ENCODE measurements at places on chromosomes 13 and 19.

- no peak for DNase-seq
Measured at GRCh38 chr19:30877661-30878113, 471.5 kb downstream of the TSHZ3 start.

DNA sequence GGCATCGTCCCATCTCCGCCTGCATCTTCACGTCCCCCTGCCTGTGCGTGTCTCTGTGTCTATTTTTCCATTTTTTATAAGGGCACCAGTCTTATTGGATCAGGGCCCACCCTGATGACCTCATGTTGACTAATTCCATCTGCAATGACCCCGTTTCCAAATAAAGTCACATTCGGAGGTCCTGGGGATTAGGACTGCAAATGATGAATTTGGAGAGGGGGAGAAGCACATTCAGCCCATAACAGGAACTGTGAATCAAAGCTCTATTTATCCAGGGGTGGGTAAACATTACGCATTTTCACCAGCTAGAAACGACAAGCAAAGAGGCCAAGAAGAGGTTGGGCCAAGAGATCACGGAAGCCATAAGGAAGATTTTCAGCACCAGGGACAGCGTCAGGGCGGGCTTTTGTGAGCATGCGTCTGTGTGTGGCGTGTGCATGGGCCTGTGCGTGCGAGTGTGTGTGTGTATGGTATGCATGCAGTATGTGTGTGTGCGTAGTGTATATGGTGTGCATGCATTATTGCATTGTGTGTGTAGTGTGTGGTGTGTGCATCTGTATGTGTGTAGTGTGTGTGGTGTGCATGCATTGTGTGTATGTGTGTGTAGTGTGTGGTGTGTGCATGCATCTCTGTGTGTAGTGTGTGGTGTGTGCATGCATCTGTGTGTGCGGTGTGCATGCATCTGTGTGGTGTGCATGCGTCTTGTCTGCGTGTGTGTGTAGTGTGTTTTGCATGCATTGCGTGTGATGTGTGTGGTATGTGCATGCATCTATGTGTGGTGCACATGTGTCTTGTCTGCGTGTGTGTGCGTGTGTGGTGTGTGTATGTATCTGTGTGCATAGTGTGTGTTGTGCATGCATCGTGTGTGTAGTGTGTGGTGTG lies 19.6 kb downstream of the CELF5 start:
- peak; percentile 68 for DNase-seq

- DNase-seq, result no peak
Measured at GRCh38 chr13:97506511-97506910, 72.5 kb downstream of the RAP2A start.

- DNase-seq, result no peak
Measured at GRCh38 chr13:52711286-52711685, 28.3 kb downstream of the CNMD start.

DNA sequence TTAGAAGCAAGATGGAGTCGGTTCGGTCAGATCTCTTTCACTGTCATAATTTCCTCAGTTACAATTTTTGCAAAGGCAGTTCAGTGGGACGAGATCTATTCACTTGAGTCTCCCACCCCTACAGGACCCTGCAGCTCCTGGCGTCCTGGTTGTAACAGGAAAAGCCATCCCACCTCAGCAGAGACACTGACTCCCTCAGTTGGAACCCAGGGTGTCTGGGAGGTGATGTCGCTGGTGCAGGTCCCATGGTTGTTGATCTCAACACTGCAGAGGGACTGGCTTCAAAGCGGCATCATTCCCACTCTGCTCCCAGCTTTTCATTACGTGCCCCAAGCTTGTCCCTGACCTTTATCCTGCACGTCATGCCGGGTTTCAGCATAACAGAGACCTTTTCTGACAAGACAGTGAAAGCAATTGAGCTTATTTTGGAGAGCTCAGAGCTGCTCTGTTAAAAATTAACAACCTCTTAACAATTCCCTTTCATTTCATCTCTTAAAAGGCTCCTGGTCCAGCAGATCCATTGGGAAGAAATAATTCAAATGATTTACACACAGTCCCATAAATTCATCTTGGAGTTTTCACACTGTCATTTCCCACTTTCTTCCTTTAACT lies 17.6 kb upstream of the COG3 start:
- DNase-seq, result no peak

All from activated CD8-positive, alpha-beta memory T cell treated with anti-CD3 and anti-CD28 coated beads, Interleukin-2, amount 10 ng/mL, durations not matched to agents 7 days and 5 days (primary cell).